ENCODE measurements at places on chromosomes 5 and 9.

GRCh38 chr5:40124367-40124766 lies 555.3 kb upstream of the PTGER4 start:
- no peak for DNase-seq

- DNase-seq: no peak
Observed at GRCh38 chr5:158947846-158948245, 151.9 kb downstream of the EBF1 start.

DNA sequence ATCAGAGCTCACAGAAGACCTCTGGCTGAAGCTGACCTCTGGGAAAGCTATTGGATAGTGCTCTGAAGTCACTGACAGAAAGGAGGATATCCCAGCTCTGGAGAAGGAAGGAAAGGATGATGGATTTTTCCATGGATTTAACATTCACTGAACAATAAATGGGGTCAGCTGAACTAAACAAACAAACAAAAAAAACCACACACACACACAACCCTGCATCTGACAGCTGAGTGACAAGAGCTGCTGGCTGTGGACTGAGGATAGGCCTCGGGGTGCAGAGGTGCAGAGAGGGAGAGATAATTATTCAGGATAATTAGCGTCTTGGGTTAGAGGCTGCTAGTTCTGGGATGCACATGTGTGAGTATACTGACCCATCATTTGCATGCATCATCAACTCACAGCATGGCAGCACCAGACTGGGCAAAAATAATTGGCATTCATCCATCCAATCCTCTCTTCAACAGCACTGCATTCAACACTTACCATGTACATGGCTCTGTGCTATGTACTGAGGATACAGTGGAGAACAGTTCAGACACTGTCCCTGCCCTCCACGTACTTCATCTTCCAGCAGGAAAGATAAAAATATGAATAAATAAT lies 131.4 kb upstream of the TRIM32 start:
- no peak for DNase-seq

- DNase-seq: no peak
Observed at GRCh38 chr5:151899399-151899798, 25.3 kb downstream of the GLRA1 start.

DNA sequence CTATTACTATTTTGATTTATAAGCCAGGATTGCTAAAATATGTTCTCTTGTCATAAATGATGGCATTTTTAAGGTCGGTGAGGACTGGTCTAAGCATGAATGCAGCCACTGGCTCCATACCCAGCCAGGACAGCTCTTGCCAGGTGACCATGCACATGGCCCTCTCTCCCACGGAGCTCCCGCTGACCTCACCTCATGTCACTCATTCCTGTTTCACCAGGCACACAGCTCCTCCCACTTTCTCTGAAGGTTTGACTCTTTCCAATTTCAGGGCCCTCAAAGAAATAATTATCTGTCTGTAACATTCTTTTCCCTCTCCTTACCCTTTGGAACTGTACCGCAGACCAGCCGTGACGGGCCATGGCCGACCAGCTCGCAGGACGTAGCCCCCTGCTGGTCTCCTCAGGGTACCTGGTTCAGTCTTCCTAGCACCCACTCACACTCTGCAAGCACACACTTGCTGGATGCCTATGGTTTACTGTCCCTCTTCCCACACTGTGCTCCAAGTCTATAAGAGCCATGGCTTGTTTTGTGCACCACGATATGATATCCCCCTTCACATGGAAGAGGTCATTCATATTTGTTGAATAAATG lies 72.5 kb downstream of the LIFR start:
- DNase-seq: no peak

- no peak for DNase-seq
Observed at GRCh38 chr9:130173666-130173983, 1.4 kb downstream of the NCS1 start.

Measured in BJ (cell line).